ENCODE measurements at places on chromosomes 7 and 10. TPM values are rescaled to one million over a fixed set of nuclear protein-coding genes. Genes with fewer than 3 reads are reported as not detected.

Gene MNX1
- total RNA-seq = not detected

Gene LRMDA
- not detected for total RNA-seq

Gene FGFR2
- not detected for total RNA-seq

DNA sequence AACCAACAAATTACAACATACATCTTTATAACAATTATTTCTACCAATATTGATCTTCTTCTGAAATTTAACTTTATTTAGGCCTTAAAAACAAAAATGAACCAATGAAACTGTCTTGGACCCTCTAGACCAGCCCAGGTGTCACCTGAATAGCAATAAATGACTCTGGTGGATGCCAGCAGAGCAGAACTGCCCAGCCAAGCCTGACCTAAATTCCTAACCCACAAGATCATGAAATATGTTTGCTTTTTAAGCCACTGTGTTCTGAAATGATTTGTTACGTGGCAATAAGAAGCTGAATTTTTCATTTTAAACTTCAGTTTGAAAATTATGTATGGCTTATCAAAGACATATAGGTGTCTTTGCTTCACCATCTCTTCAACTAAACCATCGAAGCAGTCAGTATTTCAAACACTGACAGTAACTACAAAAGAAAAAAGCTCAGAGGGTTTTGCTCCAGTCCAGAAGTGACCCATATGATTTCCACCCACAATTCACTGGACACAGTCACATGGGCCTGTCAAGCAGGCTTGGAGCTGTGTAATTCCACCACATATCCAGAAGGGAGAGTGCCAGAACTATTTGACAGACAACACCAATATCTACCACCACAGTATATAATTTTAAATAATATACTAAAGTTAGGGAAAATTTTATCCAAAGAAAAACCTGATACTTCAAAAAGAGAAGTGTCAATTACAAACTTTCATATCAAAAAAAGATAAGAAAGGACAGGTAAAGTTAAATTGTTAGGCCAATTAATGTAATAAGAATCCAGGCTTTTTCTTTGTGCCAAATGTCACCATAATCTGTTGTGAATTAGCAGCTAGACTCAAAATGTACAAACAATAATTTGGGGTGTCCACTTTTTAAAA lies 94.5 kb downstream of the KMT2C start:
- DNase-seq = no peak

DNA sequence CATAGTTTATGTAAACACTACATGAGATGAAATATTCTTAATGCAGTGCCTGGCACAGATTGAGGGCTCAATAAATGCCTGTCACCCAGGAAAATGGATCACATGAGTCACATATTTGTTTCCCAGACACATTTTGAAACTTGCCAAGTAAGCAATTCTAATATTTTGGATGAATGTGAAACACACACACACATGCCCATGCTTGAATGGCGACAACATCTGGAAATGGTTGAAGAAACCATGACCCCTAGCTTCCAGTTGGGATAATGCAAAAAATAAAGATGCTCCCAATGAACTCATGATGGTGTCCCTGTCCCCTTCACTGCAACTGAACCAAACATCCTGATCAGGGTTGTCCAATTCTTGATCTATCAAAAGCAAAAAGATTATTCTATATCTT lies 797.3 kb downstream of the XPNPEP1 start:
- no peak for DNase-seq

DNA sequence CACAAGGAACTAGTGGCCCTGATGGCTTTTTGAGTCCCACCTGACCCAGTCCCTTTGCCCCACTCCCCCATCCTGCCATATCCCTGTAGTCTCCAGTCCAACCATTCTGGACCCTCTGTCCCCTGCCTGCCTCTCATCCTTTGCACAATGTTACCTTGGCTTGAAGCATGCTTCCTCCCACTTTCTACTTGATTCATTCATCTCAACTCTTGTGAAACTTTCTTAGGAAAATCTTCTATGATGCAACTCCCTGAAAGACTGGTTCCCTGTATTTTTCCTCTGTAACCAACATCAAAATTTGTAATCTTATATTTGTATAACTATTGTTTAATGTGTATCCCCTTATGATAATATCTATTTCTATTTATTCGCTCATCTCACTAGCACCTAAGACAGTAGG lies 151.5 kb downstream of the LRRTM3 start:
- no peak for DNase-seq

- DNase-seq = no peak
Observed at GRCh38 chr7:35736725-35737124, 41.8 kb upstream of the HERPUD2 start.

DNA sequence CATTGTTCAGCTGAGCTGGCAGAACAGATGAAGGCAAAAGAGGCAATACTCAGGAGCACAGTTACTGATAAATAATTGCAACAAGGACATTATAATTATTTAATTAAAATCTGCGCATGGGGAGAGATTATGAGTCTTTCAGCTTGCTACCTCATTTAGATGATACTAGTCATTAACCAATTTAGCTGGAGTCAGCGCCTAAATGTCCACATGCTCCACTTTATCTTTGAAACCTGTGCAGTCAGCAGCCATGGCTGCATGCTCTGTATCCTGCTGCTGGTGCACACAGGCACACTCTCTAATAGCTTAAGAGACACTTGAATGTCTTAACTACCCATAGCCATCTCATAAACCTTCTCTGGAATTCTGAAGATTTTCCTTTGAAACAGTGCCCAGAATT lies 196.8 kb downstream of the PPP1R3A start:
- no peak for DNase-seq

DNA sequence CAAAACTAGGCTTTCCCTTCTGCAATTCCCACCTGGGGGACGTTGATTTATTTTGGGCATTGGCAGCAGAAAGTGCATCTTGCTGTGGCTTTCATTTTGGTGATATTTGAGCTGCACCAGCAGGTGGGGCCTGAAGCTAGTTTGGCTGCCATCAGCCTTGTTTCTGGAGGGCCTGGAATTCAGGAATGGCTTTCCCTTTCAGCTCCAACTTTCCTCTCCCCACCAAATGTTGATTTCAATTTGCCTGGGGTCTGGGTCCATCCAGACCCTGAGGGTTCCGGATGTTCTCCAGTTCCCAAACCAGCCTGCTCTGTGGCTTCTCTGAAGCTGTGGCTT lies 640.4 kb downstream of the TYW1 start:
- DNase-seq = no peak

DNA sequence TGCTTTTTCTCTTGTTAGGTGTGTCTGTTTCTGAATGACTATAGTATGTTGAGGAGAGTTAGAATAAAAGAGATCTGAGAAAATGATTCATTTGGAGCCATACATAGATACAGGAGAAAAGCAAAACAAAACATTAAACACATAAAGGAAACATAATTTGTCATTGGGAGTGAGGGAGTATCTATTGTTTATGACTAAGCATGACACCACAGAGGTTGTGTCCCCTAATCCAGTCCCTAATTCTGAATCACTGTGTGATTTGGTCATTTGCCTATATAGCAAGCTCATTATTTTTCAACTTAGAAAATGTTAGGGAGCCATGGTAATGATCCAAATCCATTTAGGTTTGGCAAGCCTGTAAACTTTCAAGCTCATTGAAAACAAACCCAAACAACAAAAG lies 132.3 kb upstream of the BMPER start:
- DNase-seq = no peak

GRCh38 chr10:86258499-86258898 lies 108.1 kb downstream of the GRID1 start:
- DNase-seq = no peak

GRCh38 chr10:121961456-121961855 lies 13.6 kb downstream of the NSMCE4A start:
- DNase-seq = no peak

DNA sequence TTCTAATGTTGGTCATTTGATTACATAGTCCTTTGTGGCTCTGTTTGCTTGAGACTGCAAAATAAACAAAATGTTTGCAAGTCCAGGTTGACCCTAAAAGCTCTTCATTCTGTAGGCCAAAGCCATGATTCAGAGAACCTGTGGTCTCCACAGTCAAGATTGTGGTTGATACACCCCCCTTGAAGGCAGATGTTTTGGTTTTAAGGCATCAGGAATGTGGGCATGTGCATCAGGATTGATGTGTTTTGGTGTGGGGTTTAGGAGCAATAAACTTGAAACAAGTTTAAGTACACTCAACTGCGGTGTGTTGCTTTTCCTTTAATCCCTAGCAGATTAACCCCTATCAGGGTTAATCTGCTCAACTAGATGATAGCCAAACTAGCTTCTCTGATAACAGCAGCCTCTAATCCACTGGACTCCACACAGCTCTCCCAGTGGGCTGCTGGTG lies 379.1 kb upstream of the GALNT17 start:
- no peak for DNase-seq

- DNase-seq = no peak
Observed at GRCh38 chr7:127589896-127590295, 1.7 kb downstream of the ARF5 start.

DNA sequence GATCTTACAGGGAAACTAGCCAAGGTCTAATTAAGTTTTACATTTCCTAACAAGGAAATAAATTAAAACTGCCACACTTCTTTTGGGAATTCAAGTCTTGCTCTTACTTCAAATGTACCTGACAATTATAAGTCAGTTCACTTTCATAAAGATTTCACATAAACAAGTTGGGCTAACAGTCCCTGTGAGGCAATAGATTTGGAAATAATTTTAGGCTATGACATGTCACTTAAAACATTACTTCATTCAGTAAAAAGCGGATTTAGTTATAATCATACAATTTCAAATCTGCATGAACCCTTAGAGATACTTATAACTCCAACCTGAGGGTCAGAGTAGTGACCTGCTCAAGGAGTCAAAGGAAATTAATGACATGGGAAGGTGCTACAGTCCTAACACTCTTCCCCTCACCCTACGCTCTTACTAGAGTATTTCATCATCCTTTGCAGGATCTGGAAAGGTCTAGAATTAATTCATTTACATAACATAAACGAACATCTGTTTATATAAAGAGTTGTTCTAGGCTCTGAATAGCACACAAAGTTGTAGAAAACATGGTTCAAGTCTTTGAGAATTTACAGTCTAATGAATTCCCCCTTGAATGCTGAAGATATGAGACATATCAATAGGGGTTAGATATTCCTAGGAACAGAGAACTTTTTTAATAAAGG lies 32.3 kb upstream of the DNAJB12 start:
- no peak for DNase-seq

DNA sequence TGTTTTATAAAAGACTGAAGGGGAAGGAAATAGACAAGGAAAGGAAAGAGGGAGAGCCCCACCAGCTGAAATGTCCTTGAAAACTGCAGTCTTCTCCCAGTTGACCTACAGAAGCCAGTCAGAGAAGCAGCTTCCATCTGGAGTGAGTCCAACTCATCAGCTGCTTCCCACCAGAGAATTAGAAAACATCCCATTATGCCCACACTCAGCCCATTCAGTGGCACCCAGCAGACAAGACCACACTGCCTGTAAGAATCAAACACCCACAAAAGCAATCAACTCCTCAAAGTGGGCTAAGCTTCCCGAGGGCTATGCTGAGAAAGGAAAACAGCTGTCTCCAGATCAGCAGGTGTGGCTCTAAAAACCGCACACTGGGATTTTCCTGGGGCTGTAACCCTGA lies 29.6 kb upstream of the TMEM213 start:
- no peak for DNase-seq

DNA sequence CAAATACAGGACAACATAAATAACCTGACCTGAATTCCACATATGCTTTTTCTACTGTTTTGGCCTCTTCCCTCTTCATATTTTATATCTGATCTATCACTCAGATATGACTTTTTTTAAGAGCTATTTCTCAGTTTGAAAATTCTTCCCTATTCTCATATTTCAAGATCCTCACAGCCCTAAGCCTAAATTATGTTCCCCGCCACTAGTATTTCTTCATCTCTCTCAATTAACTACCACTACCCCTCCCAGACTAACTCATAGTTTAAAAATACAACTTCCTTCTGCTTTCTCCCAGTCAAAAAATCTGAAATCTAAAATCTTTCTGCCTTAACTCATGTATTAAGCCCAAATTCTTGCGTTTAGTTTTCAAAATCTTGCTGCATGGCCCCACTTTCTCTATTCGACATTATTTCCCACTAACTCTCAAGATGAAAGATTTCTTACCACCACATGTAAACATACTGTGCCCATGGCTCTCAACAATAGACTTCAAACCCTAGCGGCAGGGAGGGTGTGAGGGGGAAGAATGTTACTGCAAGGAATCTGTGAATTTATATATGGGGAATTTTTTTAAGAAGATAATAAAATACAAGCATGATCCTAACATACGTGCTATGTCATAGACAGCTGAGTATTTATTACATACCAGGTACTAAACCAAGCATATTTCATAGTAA lies 64.6 kb downstream of the TFEC start:
- no peak for DNase-seq

DNA sequence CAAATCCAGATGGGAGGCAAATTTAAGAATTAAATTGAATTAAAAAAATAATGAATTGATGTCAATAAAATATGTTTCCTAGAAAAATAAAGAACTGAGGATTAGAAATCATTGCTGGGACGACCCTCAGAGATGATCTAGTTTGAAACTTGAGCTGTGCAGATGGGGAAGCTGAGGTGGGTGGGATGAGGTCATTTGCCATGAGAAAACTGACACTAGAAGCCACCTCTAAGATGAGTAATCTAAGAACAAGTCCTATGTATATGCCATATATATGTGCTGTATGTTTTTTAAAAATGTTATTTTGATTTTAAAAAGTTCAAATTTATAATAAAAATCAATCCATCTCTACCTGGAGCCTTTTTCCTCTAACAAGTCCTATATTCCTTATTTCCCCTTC lies 135.7 kb downstream of the RSU1 start:
- DNase-seq = no peak

DNA sequence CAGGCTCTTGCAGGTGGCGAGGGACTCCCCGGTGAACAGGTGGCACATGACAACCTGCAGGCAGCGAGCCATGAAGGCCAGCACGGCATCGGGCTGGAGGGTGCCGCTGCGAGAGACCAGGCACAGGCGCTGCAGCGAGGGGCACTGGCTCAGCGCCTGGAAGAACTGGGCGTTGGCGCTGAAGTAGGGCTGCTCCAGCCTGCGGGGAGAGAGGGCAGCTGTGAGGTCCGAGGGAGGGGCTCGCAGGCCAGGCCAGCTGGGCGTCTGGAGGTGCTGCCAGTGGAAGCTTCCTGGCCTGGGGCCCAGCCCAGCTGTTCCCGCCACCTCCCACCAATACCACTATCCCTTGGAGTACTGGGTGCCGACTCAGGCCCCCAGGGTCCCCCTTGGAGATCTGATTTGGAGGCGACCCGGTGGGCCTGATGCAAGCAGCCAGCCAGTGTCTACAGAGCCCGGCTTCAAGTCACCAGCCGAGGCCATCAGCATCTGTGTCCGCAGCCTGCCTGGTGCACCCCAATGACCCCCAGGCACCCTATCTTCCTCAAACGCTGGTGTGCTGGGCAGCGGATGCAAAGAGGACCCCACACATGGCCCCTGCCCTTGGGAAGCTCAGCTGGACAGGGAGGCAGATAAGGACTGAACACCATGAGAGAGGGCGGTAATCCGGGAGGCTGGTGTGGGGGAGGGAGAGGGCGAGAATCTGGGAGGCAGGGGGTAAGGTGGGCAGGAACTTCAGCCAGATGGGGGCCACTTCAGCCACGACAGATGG lies 67.8 kb upstream of the TNRC18 start:
- DNase-seq = no peak

- DNase-seq = no peak
Observed at GRCh38 chr7:1425292-1426136, 33.8 kb downstream of the MICALL2 start.

- no peak for DNase-seq
Observed at GRCh38 chr7:99012722-99013121, 131.2 kb downstream of the SMURF1 start.

GRCh38 chr10:119270762-119271366 lies 63.5 kb downstream of the GRK5 start:
- no peak for DNase-seq

- DNase-seq = peak; percentile 34
Observed at GRCh38 chr7:151276666-151277590, 28.4 kb upstream of the SMARCD3 start.

- no peak for DNase-seq
Observed at GRCh38 chr10:4498711-4499251, 327.2 kb upstream of the AKR1E2 start.
